ENCODE measurements at places on chromosomes 16 and 17.

- DNase-seq, result no peak
These were observed 24.0 kb downstream of the SYCE1L start for GRCh38 chr16:77223184-77223583.

- no peak for DNase-seq
These were observed 49.1 kb downstream of the ARHGAP17 start for GRCh38 chr16:24966031-24966430.

GRCh38 chr16:77885571-77886295, 97.4 kb downstream of the VAT1L start:
- no peak for DNase-seq

DNA sequence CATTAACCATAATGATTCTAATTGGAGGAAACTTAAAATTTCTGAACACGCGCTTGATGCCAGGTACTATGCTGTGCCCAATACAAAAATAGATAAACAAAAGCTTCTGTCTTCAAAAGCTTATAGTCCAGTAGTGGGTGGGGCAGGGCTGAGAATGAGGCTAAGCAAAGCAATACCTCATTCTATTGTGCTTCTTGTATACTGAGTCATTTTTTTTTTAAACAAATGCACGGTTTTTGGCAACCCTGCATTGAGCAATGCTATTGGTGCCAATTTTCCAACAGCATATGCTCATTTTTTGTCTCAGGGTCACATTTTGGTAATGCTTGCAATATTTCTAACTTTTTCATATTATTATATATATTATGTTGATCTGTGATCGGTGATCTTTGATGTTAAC, 34.7 kb upstream of the HNF1B start:
- DNase-seq, result no peak

DNA sequence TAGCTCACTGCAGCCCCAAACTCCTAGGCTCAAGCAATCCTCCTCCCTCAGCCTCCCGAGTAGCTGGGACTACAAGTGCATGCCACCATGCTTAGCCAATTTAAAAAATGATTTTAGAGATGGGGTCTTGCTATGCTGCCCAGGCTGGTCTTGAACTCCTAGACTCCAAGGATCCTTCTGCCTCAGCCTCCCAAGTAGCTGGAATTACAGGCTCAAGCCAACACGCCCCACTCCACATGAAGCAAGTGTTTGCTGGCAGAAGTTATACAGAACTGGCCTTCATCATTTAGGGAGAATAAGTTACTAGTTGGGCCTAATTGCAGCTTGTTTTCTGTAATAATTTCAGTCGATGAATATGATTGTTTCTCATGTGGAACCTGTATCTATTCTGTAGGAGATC, 68.0 kb downstream of the SHISA6 start:
- DNase-seq, result no peak

DNA sequence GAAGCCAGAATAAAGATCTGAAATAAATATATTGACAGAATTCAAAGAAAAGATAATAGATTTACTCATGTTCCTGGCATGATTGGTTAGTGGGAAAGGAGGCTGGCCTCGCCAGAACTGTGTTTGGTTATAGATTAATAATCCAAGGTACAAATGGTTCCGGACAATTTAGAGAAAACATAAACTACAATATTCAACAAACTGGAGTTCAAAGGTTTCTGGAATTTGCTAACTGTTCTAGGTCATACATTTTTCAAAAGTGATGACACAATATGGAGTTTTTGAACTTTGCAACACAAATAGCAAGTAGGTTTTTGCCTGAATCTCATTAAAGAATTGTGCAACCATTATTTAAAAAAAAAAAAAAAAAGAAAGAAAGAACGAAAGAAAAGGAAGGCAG, 251.7 kb upstream of the SALL1 start:
- no peak for DNase-seq

DNA sequence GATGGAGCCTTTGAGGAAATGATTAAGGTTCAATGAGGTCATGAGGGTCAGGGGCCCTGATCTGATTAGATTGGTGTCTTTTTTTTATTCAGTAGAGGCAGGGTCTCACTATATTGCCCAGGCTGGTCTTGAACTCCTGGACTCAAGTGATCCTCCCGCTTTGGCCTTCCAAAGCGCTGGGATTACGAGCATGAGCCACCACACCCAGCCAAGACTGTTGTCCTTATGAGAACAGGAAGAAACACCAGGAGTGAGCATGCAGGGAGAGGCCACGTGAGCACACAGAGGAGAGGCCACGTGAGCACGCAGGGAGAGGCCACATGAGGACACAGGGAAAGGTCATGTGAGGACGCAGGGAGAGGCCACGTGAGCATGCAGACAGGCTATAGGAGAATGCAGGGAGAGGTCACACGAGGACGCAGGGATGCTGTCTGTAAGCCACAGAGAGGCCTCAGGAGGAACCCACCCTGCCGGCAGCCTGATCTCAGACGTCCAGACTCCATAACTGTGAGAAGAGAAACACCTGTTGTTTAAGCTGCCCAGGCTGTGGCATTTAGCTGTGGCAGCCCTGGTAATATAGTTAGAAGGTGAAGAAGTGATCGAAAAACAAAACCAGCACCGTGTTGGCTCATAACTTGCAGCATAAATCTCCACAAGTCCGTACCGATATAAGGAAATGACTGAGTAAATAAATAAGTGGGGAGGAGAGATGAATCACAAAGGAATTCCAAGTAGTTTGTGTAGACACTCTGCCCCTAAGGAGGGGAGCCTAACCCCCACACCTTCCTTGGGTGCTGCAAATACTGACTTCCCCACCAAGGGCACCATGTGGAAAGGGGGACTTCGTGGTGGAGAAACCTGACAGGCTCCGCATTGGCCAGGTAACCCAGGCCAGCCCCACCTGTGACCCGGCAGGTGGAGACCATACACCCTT, 14.6 kb upstream of the CSNK1D start:
- DNase-seq, result peak; percentile 89

GRCh38 chr16:57807252-57807967, 5.1 kb upstream of the KIFC3 start:
- no peak for DNase-seq

- no peak for DNase-seq
These were observed 30.5 kb downstream of the MYO15A start for GRCh38 chr17:18139092-18139491.

- no peak for DNase-seq
These were observed 15.4 kb upstream of the ERN1 start for GRCh38 chr17:64145375-64145750.
